NCI-H2029 (cell line): ENCODE measurements at places on chromosomes 2 and 18.

- no peak for DNase-seq
Observed at GRCh38 chr18:66167829-66168684, 417.2 kb downstream of the CDH7 start.

DNA sequence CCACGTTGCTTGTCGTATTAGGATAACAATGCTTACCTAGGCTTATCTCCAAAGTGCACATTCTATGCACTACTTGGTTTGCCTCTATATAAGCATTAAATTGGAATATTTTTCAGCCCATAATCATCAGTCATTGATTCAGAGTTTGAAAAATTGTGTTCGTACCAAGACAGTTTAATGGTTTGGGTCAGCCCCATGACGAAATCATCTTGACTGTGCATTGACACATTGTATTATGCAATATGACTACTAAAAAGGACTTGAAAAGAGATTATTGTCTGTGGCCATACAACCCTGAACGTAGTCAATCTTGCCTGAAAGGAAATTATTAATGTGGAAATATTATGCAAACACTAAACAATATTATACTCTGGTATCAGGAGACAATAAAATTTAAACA is 141.3 kb downstream of the EML6 start:
- no peak for DNase-seq

- DNase-seq: peak; percentile 9
Observed at GRCh38 chr2:69437751-69438154, 518 bp upstream of the NFU1 start.

DNA sequence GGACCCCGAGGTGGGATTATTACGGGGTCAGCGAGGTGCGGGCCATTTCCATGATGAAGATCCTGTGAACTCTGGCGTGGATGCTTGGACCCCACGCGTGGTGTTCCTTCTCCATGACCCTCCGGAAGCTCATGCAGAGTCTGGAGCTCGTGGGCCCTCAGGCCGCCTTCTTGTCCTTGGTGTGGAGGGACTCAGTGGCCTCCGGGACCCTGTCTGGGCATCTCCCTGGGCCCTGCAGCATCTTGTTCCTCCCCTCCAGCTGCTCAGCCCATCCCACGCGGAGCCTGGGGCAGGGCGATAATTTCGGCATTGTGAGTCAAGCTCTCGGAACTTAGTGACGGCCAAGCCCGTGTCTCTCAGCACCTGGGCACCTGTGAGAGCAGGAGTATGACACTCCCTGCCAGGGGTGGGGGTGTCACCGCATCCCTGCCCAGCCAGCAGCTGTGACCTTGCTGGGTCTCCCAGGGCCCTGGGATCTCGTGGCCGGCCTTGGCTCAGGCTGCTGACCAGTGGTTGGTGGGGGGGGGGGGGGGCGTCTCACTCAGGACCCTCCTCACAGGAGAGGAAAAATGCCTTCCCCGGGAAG is 24.6 kb downstream of the RTP5 start:
- DNase-seq: no peak

DNA sequence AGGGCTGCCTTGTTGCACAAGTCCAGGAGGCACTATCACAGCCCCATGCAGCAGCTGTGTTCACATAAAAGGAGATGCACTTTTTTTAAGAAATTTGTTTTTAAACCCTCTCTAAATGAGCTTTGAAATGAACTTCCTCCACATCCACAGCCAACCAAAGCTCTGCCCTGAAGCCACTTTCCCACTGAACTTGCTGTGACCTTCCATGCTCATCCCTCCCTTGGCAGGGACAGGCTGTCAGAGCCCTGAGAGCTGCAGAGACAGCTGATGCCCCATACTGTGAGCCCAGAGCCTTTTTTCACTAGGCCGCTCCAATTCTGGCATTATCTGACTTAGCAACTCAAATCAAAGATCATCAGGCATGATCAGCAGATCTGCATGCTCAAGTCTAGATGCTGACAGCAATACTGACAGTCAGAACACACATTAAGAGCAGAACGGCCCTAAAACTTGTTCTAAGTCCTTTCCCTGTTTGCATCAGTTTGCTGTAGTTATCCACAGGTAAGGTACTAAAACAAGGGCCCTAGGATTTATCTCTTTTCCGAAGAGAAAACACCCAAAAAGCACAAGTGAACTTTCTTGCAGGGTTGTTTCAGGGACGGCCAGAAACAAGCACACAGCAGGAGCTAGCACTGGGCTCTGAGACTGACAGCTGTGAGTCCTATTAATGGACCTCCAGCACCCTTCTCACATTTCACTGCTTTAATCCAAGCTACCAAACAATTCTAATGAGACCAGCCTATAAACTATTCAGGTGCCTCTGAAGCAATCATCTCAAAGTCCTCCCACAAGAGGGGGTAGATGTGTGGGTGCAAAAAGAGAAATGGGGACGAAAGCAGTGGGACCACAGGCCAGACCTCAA is 34.9 kb downstream of the RNU4ATAC start:
- DNase-seq: no peak

- DNase-seq: no peak
Observed at GRCh38 chr2:148521181-148521580, 123.4 kb upstream of the EPC2 start.

DNA sequence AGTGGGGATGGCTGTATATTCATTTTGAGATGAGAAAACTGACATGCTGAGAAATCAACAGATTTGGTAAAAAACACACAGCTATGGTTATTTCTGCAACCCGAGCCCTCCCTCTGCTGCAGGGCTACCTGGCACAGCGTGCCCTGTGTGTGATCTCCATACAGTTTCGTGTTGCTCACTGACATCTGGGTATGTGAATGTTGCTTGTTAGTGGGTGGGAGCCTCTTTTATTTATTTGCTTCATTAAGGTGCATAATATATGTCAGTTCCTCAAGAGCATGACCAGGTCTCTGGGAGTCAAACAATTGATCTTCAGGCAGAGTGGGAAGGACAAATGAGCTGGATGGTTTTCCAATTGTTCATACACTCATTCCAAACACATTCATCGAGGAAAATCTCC is 139.1 kb upstream of the FHL2 start:
- DNase-seq: no peak

DNA sequence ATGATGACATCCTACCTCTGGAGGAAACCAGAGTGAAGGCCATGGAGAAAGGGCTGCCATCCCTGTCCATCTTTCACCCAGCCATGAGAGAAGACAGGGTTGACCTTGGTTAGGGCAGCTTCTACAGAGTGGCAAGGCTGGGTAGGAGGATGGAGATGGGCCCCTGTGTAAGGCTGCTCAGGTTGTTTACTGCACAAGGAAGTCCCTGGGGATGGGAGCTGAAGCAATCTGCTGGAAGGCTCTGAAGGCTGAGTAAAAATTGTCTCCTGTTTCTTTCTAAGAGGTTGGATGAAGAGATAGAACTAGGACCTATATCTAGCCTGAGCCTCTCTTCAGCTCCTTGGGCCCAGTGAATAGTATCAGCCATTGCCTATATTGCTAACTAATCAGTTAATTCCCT is 14.4 kb downstream of the ELMOD3 start:
- no peak for DNase-seq

DNA sequence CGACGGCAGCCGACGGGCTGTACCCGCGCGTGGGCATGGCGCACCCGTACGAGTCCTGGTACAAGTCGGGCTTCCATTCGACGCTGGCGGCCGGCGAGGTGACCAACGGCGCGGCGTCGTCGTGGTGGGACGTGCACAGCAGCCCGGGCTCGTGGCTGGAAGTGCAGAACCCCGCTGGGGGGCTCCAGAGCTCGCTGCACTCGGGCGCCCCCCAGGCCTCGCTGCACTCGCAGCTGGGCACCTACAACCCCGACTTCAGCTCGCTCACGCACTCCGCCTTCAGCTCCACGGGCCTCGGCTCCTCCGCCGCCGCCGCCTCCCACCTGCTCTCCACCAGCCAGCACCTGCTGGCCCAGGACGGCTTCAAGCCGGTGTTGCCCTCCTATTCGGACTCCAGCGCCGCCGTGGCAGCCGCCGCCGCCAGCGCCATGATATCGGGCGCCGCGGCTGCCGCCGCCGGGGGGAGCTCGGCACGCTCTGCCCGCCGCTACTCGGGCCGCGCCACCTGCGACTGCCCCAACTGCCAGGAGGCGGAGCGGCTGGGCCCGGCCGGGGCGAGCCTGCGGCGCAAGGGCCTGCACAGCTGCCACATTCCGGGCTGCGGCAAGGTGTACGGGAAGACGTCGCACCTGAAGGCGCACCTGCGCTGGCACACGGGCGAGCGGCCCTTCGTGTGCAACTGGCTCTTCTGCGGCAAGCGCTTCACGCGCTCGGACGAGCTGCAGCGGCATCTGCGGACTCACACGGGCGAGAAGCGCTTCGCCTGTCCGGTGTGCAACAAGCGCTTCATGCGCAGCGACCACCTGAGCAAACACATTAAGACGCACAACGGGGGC is 2.0 kb downstream of the SP9 start:
- no peak for DNase-seq

DNA sequence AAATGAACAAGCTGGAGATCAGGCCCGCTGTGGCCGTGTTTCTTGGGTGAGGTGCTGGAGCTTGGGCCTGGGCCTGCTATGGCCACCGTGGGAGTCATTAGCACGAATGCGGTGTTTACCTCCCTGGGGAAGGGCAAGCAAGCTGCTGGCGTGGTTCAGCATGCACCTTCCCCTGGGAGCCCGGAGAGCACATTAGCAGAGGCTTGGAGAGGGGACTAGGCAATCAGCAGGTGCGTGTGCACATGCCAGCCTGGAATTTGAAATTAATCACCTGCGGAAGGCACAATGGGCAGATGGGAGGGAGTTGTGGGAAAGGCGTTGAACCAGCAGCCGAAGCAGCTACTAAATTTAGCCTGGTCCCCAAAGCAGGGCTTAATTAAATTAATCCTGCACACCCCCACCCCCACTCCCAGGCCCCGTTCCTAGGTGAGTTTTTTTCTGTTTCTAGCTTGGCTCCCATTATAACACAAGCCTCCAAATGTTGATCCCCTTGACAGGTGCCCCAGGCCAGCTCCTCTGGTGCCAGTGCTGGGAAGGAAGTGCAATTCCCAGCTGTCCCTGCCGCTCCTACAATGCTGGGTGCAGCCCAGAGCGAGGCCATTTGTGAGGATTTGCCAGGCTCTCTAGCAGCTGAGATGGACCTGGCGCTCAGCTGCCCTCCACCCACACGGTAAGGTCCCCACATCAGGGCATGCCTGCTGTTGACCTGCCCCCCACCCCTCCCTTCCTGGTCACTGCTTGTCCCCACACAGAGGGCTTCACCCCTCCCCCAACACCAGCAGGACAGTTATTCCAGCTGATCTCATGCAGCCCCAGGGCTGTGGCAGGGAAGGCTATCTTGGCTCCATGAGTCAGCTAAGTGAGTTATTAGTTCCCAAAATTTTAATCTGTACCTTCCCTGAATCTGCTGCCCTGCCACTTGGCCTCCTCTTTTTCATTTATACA is 115.0 kb downstream of the ZBTB7C start:
- peak; percentile 89 for DNase-seq

DNA sequence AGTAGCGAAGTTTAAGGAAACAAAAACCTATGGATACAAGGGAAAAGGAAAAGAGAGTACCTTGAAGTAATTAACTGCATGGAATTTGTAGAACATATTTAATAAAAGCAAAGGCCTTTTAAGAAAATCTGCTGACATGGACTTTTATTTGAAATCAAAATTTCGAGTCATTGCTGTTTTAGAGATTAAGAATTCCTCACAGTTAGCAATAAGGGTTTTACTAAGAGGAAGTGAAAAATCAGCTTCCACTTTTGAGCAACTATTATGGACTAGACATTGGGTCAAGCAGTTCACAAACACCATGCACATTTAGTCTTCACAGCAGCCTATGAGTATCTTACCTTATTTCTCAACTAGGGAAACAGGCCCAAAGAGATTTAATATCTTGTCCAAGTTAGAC is 876.3 kb downstream of the BCL11A start:
- DNase-seq: no peak

DNA sequence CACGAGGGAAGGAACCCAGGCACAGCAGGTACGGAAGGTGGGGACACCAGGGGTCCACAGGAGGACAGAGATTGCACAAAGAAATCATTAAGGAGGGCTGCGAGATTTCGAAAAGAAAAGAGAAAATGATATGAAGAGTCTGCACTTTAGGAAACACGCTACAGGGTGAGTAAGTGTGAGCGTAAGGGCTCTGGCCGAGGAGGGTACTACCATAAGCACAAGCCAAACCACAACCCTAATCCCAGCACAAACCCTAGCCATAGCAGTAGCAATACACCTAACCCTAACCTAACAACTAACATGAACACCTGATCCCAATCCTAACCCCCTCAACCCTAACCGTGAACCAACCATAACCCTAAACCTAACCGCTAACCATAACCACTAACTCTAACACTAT is 104.0 kb downstream of the ZNF516 start:
- DNase-seq: no peak

- no peak for DNase-seq
Observed at GRCh38 chr2:230668184-230668938, 44.3 kb upstream of the CAB39 start.

GRCh38 chr2:145682546-145683157 is 1162.7 kb upstream of the ZEB2 start:
- DNase-seq: no peak

GRCh38 chr18:70036771-70037347 is 89.2 kb upstream of the CD226 start:
- DNase-seq: no peak

- DNase-seq: no peak
Observed at GRCh38 chr18:23658285-23658684, 4.4 kb downstream of the ANKRD29 start.

DNA sequence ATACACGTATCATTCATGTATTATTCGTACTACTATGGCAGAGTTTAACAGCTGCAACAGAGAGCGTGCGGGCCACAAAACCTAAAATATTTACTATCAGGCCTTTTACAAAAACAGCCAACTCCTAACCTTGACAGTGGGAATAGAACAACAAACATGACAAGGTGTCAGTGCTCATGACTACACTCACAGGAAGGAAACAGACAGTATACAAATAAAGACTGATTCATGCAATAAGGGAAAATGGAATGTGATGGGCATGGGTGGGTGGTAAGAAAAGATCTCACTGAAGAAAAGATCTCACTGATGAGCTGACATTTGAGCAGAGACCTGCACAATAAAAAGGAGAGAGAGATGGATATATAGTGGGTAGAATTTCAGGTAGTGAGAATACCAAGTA is 347.8 kb downstream of the ALK start:
- DNase-seq: no peak

GRCh38 chr2:209391776-209392401 is 32.0 kb upstream of the MAP2 start:
- no peak for DNase-seq

GRCh38 chr18:48932822-48933510 is 17.8 kb downstream of the SMAD7 start:
- DNase-seq: no peak

GRCh38 chr2:235055891-235056516 is 104.2 kb downstream of the SH3BP4 start:
- DNase-seq: peak; percentile 25

- DNase-seq: no peak
Observed at GRCh38 chr2:130884503-130884902, 47.8 kb downstream of the ARHGEF4 start.
